ENCODE measurements at places on chromosomes 3 and 15. TPM values are rescaled to one million over a fixed set of nuclear protein-coding genes. Genes with fewer than 3 reads are reported as not detected.

The GOLGA8G gene
- not detected for total RNA-seq

The MNS1 gene
- total RNA-seq: 0.47 TPM

The MED12L gene
- total RNA-seq: 0.79 TPM

The GRAMD1C gene
- total RNA-seq: 1.1 TPM

GRCh38 chr15:100692246-100692645 lies 89.9 kb downstream of the ASB7 start:
- no peak overlapping the region for H3K27ac ChIP-seq
- DNase-seq: no peak
- H3K27me3 ChIP-seq: peaks cover 14% of the 10 kb centered on the region
- H3K4me3 ChIP-seq: no peak overlapping the region

DNA sequence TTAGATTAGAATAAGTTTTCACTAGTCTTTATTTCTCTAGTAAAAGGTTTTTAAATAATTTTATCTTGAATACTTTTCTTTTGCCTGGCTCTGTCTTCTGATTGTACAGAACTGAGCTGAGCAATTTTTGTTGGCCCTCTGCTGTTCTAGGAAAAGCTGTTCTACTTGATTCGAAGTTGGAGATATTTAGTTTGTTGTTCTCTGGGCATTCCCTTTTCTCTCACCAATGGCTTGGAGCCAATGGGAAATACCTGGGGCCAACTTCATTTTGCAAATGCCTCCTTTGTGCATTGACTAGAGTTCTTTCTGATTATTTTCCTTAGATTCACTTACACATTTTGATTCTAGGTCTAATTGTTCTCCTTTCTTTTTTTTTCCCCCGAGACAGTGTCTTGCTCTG lies 16.5 kb downstream of the ABHD5 start:
- H3K4me1 ChIP-seq: peaks cover 7% of the 10 kb centered on the region
- no peak for DNase-seq
- H3K36me3 ChIP-seq: peaks cover 15% of the 10 kb centered on the region
- H3K27me3 ChIP-seq: no peaks in the 10 kb centered on the region

- H3K27ac ChIP-seq: no peak overlapping the region
- H3K36me3 ChIP-seq: peaks cover 3% of the 10 kb centered on the region
- H3K27me3 ChIP-seq: peaks cover 3% of the 10 kb centered on the region
- H3K4me3 ChIP-seq: no peak overlapping the region
These were observed 42.9 kb downstream of the EAF1 start for GRCh38 chr3:15470261-15470660.

GRCh38 chr3:160588023-160588422 lies 22.7 kb upstream of the KPNA4 start:
- H3K36me3 ChIP-seq: no peaks in the 10 kb centered on the region
- H3K4me3 ChIP-seq: no peak overlapping the region
- no peak overlapping the region for H3K27ac ChIP-seq
- H3K4me1 ChIP-seq: no peaks in the 10 kb centered on the region
- peaks cover 32% of the 10 kb centered on the region for H3K27me3 ChIP-seq
- DNase-seq: no peak

DNA sequence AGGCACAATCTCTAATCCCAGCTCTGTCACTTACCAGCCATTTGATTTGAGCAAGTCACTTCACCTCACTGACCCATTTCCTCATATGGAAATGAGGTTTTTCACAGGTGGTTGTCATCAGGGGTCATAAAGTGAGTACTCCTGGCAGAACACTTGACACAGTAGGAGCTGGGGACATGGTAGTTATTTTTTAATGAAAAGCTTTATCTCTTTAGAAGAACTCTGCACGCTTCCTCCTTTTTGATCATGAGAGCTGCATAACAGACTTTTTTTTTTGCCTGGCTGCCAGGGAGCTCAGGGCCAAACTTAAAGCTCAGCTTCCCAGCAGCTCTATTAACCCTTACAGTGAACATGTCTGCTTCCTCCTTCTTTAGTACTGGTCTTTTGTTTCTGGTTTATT lies 8.4 kb downstream of the VWA5B2 start:
- peaks cover 3% of the 10 kb centered on the region for H3K27me3 ChIP-seq
- peaks cover 7% of the 10 kb centered on the region for H3K36me3 ChIP-seq
- H3K4me3 ChIP-seq: no peak overlapping the region
- H3K4me1 ChIP-seq: no peaks in the 10 kb centered on the region

- peaks cover 1% of the 10 kb centered on the region for H3K4me1 ChIP-seq
- H3K4me3 ChIP-seq: no peak overlapping the region
- H3K27ac ChIP-seq: no peak overlapping the region
- H3K36me3 ChIP-seq: no peaks in the 10 kb centered on the region
These were observed 44.2 kb downstream of the RBPMS2 start for GRCh38 chr15:64731012-64731804.

Data from activated CD8-positive, alpha-beta T cell treated with anti-CD3 and anti-CD28 coated beads, Interleukin-2, amount 10 ng/mL, durations not matched to agents 7 days and 5 days (primary cell).